ENCODE measurements at places on chromosomes 6 and 20.

- DNase-seq: no peak
These were observed 628 bp downstream of the RBM24 start for GRCh38 chr6:17281497-17282481.

- no peak for DNase-seq
These were observed 61.1 kb downstream of the TMEM170B start for GRCh38 chr6:11598687-11599086.

DNA sequence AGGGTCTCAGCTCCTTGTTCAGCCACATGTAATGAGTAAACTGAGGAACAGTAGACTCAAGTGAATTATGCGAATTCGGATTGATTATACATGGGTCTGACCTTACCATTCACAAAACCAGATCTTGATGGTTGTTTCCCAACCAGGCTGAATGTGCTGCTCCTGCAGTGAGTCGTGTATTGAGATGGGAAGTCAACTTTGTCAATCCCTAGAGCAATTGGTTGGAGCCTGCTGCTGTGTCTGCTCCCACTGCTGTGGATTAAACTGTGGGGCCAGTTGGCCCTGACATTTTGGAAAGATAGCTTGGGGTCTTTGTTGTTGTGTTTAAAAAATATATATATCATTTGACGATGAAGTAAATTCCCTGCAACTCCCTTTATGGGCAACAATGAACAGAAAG is 23.9 kb downstream of the FAM50B start:
- DNase-seq: no peak

DNA sequence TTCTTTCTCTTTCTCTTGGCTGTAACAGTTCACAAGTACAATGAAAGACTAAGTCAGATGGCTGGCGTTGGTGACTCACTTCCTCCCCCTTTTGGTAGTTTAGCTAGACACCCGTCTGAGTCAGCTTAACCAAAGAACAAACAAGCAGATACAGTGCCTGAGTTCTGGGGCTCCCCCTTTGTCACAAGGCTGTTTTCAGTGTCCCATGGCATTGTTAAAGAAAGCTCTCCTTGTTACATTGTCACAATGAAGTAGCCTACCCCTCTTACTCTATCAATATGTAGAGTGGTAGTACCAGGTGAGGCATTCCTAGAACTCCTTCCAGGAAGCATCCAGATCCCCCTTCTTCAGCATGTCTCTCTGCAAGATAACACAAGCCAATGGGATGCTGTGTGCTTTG is 38.6 kb downstream of the KIAA0408 start:
- DNase-seq: peak; percentile 87

DNA sequence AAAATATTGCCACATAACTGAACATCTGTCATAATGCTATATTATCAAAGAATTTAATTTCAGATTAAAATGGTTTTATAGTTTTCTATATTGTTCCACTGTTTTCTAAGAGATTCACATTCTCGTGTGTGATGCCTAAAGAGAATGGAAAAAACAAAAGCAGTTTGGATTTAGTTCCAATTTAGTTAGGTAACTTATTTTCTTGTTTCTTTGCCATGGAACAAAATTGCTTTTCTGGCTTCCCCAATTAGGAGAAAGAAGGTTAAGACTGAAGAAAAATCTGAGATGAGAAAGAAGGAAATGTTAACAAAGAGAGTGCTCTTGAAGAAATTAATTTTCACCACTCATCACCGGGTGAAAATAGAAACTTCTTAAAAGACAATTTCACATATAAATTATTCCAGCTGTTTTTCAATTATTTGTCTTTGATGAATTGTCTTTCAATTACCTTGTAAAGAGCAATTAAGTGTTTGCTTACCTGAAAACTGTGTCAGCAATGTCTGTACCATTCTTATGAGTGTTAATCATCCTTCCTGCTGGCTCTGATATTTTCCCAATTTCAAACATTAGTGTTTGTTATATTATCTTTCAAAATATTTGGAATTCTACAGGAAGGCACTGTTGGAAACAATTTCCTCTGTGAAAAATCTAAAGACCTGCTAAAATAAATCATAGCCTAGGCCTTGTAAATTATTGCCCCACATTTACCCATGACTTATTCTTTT is 19.5 kb downstream of the PHACTR2 start:
- DNase-seq: no peak

All from stimulated activated CD4-positive, alpha-beta T cell treated with anti-CD3 and anti-CD28 coated beads, Interleukin-4, amount 100 ng/mL, for 24 hours (primary cell).